Amniotic stem cell (primary cell): ENCODE measurements at places on chromosomes 16 and 17.

DNA sequence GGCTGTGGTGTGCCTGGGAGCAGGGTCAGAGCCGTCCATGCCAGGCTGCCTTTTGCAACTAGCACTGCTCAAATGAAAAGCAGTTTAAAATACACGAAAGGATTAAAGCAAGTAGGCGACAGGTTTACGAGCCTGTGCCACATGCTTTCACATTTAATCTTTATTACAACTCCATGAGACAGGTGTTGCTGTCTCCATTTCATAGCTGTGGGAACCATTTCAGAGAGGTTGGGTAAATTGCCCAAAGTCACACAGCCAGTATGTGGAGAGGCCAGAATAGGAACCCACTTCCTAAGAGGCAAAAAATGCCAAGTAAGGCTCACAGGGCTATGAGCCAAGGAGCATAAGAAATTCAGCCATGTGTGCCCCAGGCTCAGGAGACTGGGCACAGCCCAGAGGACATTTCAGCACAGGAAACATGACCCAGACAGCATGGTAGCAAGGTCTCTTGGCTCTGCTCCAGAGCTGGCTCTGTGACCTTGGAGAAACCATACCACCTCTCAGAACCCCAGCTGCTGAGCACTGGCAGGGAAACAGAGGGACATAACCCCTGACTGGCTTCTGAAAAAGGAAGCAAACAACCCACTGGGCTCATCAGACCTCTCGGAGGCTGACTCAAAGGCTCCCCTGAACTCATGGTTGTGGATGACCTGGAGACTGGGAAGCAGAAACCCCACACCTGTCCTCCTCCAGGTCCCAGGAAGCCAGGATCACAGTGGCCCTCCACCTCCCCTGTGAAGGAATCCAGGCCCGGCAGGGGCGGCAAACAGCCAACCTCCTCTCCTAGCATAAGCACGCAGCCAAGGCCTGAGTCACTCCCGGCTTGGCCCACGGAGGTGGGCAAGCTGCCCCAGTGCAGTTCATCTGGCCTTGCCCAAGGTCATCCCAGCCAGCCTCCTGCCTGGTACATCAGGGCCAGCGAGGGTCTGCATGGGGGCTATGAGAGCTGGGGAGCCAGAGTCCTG, 40.3 kb upstream of the MRPS23 start:
- peak; percentile 39 for DNase-seq

- DNase-seq = no peak
These were observed 18.7 kb upstream of the ADGRG1 start for GRCh38 chr16:57609541-57610401.

GRCh38 chr17:77205396-77206125, 64.8 kb downstream of the SEC14L1 start:
- DNase-seq = no peak

- DNase-seq = no peak
These were observed 526 bp downstream of the TSNAXIP1 start for GRCh38 chr16:67807148-67807682.

DNA sequence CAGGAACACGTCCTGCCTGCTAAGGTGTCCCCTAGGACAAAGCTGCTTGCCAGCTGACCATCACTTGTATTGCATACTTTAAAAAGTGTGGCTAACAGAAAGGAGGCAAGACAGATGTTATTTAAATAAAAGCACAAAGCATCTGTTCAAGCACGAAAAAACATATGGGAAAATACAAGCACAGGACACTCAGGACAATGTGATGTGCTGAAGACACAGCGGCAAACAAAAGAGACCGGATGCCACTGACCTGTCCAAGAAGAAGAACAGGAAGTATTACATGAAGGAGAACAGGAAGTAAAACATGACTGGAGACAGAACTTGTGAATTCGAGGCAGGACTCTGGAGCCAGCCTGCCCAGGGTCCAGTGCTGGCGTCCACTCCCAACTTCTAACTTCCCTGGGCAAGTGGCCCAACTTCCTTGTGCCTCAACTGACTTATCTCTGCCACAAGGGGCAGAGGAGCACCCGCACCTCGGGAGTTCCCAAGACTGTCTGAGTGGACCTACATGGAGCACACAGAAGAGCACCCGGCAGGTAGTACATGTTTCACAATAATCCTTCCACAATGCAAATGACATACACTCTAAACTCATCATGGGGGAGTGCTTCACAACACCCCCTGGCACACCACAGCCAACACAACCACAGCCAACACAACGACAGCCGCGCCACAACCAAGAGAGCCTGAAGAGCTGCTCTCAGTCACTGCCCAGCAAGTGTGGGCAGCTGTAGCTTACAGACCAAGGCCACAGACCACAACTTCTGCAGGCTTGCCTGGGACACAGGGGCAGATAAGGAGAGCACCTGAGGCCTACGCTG, 36.6 kb downstream of the ANKRD11 start:
- DNase-seq = no peak

- DNase-seq = no peak
These were observed 15.1 kb upstream of the TIMP2 start for GRCh38 chr17:78940258-78940657.

GRCh38 chr17:45918241-45918745, 23.9 kb downstream of the MAPT start:
- no peak for DNase-seq

DNA sequence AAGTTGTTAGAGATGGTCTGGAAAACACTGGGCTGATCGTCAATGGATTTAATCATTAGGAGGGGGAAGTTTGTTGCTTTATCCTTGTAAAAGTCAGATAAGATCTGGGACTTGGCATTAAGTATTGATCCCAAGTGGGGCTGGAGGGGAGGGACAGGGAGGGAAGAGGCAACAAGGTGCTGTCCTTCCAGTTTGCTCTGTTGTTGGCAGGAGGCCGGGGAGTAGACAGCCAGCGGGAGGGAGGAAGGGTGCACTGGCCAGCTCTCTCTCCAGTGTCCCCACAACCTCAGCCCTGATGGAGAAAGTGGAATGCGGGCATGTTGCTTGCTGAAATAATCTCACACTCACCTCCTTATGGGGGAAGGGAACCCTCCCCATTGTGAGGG, 210.2 kb downstream of the CCDC182 start:
- DNase-seq = no peak
